Stimulated activated CD4-positive, alpha-beta T cell treated with anti-CD3 and anti-CD28 coated beads, Interleukin-1b, Interleukin-23, amount 100 ng/mL, for 24 hours (primary cell): ENCODE measurements at places on chromosomes 6 and 20.

- DNase-seq = no peak
Measured at GRCh38 chr6:89948876-89949275, 54.6 kb downstream of the GJA10 start.

- no peak for DNase-seq
Measured at GRCh38 chr6:76818451-76818850, 644.8 kb downstream of the HTR1B start.

- DNase-seq = no peak
Measured at GRCh38 chr20:57513199-57513598, 11.7 kb downstream of the CTCFL start.

- DNase-seq = no peak
Measured at GRCh38 chr20:17436664-17437063, 94.5 kb downstream of the BFSP1 start.

DNA sequence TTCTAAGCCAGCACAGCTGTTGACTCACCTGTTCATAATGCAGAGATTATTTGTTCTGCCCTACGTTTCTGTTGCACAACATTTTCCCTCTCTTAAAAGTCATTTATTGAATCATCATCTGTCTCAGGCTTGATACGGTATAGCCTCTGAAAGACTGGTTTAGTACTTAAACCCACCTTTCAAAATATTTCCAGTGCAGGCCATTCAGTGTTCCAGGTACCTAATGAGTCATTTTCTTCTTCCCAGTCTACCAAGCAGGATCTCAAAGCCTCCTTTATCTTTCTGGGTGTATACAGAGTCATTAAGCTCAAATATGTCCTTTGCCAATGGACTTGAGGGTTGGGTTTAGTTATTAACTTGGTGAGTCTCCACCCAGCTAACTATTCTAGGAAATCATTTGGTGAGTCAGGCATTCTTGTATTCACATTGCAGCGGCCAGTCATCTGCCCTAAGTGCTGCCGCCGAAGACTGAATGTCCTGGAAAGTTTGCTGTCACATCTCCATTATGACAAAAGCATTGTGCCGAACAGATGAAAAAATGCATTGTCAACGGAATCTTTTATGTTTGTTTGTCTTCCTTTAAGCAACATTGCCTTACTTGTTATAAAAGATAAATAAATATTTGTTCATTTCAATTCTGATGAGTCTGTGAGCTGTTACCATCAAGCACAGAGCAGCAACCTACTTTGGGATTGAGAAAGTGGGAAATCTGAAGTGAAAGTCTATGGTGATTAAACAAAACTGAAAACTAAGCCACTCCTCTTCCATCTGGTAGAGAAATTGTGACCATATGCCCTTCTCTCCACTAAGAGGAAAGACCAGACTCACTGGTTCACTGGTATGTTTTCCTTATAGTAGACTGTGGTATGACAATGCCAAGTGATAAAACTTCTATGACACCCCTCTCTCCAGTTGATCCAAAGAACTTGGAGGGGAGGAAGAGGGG is 14.3 kb upstream of the FAM135A start:
- no peak for DNase-seq

DNA sequence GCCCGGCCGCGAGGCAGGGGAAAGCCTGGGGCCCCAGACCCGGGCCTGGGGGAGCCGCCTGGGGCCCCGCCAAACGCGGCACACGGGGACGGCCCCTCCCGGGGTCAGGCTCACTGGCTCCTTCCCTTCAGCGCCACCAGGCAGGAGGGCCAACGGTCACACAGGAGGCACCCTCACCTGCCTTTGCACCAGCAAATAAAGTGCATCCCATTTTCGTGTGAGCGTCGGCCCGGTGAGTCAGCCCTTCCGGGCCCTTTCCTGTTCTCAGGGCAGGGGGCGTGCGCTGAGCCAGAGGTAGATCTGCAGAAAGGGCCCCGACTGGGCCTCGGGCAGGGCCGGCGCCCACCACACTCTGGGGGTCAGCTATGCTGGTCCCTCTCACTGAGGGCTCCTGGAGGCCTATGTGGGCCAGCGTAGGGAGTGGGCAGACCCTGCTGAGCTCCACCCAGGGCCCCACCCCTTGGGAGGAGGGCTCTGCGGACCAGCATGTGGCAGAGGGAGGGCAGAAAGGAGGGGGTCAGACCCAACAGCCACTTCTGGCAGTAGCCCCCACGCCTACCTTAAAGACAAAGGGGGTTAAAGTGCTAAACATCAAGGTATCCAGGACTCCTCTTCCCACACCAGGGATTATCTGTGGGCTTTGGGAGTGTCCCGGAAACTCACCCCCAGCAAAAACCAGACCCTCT is 931 bp upstream of the UCKL1 start:
- DNase-seq = peak; percentile 52

- no peak for DNase-seq
Measured at GRCh38 chr6:39914239-39914638, 20.0 kb downstream of the MOCS1 start.

DNA sequence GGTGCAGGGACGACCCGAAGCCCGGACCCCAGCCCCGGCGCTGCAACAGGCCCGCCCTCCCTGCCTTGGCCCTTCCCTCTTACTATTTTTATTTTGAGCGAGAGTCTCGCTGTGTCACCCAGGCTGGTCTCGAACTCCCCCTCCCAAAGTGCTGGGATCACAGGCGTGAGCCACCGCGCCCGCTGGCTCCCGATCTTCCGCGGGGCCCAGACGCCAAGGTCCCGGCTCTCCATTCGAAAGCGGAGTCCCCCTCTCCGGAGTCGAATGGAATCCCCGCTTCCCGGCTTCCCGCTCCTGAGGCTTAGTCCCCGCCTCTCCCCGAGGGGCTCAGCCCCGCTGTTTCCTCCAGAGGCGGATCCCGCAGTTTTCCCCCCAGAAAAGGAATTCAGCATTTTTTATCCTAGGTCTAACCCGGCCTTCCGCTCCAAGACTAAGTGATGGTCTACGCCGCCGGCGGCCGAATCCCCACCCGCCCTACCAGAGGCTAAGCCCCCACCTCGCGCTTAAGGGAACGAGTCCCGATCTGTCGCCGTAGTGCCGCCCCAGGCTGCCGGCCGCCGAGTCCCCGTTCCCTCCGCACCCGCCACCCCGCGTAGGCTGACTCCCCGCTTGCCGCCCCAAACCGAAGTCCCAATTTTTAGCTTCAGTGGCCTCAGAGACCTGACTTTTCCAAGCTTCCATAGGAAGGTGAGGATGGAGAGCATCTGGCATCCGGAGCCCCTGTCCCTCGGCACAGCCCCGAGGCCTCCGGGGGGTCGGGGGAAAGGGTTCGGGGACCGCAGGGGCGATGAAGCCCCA is 11.5 kb upstream of the TMC2 start:
- peak; percentile 16 for DNase-seq

GRCh38 chr6:136677822-136678221 is 114.5 kb downstream of the MAP3K5 start:
- DNase-seq = no peak

DNA sequence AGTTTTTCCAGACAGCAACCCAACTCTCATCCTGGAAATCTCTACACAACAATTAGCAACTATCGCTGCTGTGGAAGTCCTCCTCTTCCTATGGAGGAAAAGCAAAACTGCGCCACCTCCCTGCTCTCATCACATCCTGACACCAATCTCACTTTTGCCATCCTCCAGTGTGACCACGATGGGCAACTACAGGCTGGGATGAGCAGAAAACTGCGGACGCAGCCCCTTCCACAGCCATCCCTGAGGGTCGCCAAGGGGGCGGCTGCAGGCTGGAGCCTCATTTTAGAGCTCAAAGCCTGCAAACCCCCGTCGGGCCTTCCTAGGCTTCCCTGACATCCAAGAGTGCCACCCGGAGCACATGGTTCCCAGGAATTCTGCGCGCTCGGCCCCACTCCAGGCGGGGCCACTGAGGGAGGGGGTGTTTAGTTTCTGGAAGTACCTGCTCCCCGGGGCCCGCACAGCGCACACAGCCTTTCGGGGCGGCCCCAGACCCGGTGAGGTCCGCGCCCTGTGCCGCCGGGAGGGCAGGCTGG is 1.2 kb downstream of the TCFL5 start:
- DNase-seq = no peak

- DNase-seq = no peak
Measured at GRCh38 chr20:24361541-24361940, 107.9 kb upstream of the SYNDIG1 start.

- DNase-seq = no peak
Measured at GRCh38 chr6:89139509-89140346, 6.1 kb upstream of the PM20D2 start.

DNA sequence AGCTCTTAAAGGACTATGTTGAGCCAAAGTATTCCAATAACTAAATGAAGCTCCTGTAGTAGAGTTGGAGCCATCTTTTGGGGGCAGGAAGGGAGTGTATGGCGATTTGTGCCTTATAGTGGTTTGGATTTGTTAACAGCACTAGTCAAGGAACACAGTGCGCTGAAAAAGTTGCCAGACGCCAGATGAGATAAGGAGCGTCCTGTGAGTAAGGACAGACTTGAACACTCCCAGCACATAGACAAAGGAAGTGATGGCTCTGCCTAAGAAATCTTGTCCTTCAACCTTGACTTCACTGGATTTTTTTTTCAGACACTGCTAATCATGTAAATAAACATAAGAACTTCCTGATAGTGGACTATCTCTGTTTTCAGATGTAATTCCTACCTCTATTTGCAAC is 136.9 kb downstream of the TRMT11 start:
- DNase-seq = no peak

DNA sequence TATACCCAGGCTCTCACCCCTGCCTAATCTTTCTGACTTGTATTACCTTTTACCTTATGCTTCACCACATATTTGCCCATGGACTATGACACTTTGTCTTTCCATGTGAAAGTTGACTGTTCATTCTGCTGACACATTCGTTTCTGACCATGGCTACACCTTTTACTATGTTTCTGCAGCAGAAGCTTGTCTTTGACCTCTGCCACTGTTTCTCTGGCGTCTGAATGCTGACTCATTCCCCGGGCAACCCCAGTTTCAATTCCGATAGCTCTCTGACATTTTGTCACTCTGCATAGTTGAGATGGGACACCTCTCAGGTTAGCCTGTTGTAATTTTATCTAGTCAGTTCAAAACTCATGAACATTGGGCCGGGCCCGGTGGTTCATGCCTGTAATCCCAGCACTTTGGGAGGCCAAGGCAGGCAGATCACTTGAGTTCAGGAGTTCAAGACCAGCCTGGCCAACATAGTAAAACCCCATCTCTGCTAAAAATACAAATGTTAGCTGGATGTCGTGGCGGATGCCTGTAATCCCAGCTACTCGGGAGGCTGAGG is 50.7 kb downstream of the SLC26A8 start:
- no peak for DNase-seq

DNA sequence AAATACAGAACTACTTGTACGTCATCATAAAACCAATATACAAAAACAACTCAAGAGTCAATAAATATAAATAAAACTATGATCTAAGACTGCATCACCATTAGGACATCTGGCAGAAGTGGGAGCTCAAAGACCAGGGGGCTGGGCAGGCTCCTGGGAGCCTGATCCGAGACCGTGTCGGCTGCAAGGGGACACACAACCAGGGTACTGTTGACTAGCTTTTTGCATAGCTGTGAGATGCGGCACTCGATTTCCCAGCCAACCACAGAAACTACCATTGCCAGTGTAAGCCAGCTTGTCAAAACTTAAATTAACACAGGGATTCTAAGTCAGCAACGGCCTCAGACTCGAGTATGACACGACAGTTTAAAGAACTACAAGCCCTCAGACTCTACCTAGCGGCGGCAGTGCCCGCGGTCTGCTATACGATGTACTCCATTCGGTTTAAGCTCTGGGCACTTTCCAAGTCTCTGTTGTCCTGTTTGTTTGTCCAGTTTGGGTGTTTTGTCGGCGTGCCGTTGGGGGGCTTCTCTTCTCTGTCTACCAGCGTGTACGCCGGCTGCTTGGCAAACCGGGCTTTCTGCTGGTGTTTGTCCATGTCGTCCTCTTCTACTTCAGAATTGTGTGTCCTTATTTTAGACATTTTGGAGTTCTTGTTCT is 34.6 kb downstream of the JAG1 start:
- no peak for DNase-seq

DNA sequence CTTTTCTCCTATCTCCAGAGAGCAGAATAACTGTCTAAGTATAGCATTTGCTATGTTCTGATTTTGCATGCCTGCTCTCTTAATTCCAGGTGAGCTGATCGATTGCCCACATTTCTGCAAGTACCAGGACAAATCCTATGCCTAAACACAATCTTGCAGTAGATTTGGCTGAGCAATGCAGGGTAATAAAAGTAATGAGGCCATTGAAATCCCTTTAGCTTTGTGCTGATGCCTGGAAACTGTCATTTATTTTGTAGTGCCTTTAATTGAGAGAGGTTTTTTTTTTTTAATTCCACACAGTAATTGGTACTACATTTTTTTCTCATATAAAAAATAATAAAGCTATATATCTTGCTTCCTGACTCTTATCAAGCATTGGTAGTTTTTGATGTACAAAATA is 252.3 kb downstream of the NKAIN2 start:
- no peak for DNase-seq

GRCh38 chr6:50461696-50462095 is 251.6 kb upstream of the TFAP2D start:
- no peak for DNase-seq

- DNase-seq = no peak
Measured at GRCh38 chr6:147418523-147418922, 90.0 kb upstream of the SAMD5 start.

DNA sequence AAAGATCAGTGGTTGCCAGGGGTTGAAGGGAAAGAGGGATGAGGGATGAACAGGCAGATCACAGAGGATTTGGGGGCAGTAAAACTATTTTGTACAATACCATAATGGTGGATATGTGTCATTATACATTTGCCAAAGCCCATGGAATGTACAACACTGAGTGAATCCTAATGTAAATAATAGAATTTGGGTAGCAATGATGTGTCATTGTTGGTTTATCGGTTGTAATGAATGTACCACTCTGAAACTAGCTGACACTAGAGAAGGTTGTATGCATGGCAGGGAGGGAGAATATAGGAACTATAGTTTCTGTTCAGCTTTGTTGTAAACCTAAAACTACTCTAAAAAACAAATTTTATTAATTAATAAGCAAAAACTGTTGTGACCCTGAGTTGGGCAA is 17.8 kb upstream of the ASF1A start:
- no peak for DNase-seq

- DNase-seq = no peak
Measured at GRCh38 chr6:92047860-92048259, 1371.5 kb downstream of the EPHA7 start.

- DNase-seq = no peak
Measured at GRCh38 chr6:106778943-106779342, 149.6 kb downstream of the QRSL1 start.

DNA sequence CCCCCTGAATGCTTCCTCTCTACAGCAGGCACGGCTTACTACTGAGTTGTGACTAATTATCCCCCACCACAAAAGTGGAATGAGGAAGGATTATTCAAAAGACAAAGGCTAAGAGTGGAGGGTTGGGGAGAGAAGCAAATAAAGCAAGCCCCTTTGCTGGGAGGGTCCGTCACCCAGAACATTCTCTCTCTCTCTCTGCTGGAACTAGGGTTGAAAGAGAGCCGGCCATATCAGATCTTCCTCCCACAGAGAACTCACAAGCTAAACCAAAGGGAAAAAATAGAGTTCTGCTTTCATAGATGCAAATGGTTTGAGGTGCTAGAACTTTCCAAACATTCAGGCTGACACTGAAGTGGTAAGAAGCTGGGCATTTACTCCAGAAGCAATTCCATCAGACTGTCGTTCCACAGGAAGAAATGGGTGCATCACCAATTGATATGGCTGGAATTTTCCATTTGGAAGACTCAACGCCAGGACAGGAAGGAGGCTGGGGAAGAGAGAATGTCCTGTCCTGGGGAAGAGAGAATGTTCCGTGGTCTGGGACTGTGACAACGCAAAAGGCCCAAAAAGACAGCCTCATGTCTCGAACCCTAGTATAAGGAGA is 7.9 kb downstream of the ZMYND8 start:
- no peak for DNase-seq

GRCh38 chr6:165716886-165717285 is 53.8 kb upstream of the PDE10A start:
- no peak for DNase-seq

GRCh38 chr6:158744986-158745430 is 74.2 kb downstream of the EZR start:
- DNase-seq = no peak
